ENCODE measurements at places on chromosomes 4 and X.

GRCh38 chr4:185870366-185870765 lies 58.4 kb upstream of the SORBS2 start:
- DNase-seq: no peak

DNA sequence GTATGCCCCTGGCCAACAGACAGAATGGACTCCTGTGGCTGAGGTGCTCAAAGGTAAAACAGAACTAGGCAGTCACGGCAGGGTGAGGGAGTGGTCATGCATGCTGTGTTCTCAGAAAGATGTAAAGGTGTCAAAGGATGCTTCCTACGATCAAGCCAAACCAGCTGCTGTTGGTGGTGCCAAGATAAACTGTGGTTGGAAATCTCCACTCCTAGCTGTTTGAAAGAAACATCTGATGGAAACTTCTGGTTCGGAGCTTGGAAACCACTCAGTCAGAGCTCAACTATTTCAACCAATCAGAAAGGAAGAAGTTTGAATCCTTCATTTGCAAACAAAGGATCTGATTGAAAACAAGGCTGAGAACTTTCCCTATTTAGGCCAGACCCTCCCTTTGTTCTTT lies 68.5 kb upstream of the DDX60 start:
- DNase-seq: no peak

GRCh38 chr4:42478946-42479345 lies 81.7 kb downstream of the SHISA3 start:
- no peak for DNase-seq

DNA sequence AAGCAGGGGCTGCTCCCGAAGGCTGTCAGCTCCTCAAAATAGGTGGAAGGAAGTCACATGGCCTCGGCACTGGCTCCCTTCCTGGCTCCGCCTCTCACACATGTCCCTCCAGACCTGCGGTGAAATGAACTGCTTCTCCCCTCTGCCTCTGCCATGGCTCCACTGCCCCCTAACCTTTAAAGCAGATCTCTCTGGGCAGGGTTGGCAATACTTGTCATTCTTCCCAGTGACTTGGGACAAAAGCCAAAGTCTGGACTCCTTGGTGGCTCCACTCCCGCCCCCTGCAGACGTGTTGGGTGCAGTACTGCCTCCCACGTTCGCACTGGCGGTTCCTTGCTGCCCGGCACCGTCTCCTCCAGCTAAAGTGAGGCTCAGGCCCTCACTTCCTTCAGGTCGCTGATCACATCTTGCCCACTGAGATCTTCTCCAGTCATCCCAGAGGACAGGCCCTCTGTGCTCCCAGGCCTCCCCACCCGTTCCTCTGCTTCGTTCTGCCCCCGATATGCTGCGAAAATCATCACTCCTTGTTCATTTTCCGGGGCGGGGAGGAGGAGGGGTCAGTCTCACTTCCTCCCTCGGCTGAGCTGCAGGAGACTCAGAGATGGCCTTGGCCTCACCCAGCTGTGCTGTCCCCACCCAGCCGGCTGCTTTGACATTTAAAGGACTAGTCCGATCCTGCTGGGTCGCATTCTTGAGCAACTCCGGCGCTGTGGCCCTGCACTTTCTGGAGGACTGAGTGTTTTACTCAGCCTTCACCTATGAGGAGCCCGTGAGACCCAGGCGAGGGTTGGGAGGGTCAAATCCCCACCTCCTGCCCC lies 97.4 kb downstream of the PHKA2 start:
- no peak for DNase-seq

- DNase-seq: no peak
Observed at GRCh38 chr4:99653916-99654315, 3.7 kb downstream of the C4orf54 start.

DNA sequence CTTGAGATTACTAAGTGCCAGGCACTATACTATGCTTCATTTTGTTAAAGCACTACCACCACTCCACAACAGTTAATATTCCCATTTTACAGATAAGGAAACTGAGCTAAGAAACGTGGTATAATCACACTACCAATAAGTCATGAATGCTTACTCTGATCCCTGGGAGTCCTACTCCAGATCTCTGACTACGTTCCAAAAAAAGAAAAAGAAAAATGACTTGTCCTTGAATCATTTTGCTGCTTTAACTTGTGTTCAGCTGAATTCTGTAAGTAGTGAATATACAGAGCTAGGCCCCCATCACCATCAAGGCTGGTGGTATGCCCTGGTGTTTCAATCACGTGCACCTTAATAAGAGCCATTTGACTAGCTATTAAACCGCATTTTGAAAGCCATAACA lies 39.4 kb downstream of the LDB2 start:
- DNase-seq: no peak

DNA sequence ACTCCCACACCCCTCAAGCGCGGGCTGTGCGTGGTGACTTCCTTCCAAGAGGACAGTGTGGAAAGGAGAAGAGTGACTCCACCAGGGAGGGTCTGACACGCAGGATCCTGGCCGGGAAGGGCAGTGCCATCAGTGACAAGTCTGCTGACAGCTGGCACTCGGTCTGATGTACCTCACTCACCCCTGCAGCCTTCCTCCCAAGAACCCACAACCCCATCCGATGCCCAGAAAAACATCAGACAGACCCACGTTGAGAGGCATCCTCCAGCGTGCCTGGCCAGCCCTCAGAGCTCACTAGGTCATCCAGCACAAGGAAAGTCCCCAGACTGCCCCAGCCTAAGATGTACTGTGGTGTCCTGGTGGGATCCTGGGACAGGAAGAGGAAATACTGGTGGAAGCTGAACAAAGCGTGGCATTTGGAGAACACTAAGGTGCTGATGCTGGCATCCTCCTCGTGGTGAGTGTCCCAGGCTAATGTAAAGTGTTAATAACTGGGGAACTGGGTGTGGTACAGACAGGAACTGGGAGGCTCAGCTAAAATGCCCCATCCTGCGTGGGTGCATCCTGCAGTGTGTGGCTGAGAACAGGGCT lies 200.0 kb upstream of the PSAPL1 start:
- DNase-seq: no peak

DNA sequence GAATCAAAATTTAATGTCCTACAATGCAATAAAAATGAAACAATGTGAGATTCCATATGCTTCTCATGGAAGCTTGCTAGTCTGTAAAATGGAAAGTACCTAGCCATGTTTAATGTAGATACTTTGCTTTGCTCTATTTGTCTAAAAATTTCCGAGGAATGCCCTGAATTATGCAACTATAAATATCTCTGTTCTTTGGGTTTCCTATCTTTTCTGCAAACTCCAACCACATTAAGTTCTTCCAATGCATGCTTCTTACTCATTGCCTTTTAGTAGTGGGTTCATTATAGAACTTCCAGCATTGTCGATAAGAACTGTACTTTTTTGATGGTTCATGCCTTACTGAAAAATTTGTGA lies 178.3 kb downstream of the RASL11B start:
- DNase-seq: no peak

- no peak for DNase-seq
Observed at GRCh38 chrX:37349221-37350033, at the start of gene PRRG1. TSS of gene PRRG1 (plus strand) at chrX:37349364. CDS start at chrX:37406250, 56,886 bp downstream.

GRCh38 chrX:68762766-68763165 lies 66.1 kb upstream of the EFNB1 start:
- no peak for DNase-seq

DNA sequence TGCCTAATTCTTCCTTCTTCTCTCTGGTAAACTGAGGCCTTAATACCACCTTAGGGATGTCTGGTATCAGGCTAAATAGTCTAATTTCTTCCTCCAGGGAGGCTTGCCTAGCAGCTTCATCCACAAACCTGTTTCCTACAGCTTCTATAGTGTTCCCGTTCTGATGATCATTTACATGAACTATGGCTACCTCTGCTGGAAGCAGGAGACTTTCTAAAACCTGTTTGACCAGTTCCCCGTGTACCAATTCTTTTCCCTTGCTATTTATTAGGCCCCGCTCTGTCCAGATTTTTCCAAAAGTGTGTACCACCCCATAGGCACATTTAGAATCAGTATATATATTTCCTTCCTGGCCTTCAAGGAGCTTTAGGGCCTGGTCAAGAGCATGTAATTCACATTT lies 5.8 kb upstream of the USP38 start:
- no peak for DNase-seq
